Left lung (tissue), 14 donors: ENCODE measurements at places on chromosomes 7 and 10. TPM values are rescaled to one million over a fixed set of nuclear protein-coding genes. Genes with fewer than 3 reads are reported as not detected.

GRCh38 chr7:125406111-125406510 is 476.5 kb upstream of the POT1 start:
- no peak for DNase-seq

DNA sequence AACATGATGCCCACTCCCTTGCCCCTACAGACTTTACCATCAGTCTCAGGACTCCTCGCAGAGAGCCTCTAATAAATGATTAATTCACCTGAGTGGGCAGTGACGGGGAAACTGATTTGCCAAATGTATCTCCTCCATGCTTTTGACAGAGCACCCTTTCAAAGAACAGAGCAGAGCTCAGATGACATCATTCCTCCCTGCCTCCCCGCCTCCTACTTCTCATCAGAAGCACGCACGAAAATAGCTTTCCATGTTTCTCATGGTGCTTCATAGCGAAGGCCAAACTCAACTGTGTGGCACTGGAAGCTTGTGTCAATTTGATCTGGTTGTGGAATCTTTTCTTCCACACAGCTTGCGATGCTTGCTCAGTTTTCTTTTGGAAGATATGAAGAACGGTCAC is 442.5 kb downstream of the RPS24 start:
- DNase-seq: no peak

- DNase-seq: no peak
These were observed 14.0 kb upstream of the PKD1L1 start for GRCh38 chr7:47962262-47962661.

- peak; percentile 28 for DNase-seq
These were observed 5.8 kb downstream of the BHLHA15 start for GRCh38 chr7:98216941-98217622.

GRCh38 chr10:44779511-44779910 is 131.6 kb upstream of the TMEM72 start:
- DNase-seq: no peak

DNA sequence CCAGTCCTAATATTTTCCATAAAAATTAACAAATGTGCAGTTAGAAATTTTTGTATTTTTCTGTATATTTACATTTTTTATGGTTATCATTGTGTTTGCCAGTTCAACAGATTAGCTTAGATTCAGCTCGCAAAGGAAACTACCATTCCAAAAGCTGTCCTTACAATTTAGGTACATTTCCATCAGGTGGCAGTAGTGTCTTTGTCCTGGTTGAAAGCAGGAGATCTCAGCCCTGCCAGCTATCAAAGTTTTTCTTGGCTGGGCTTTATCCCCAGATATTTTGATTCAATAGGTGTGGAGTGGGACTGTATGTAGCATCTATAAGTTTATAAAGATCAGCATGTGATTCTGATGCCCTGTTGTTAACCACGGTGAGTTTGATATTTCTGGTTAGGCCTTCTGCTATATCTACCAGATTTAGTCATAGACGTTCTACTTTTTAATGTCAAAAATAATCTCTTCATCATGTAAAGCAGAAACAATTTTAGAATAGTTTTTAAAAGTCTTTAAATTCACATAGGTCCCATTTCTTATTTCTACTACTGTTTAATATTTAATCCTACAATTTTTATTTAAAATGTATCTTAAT is 15.5 kb upstream of the ICA1 start:
- DNase-seq: no peak

DNA sequence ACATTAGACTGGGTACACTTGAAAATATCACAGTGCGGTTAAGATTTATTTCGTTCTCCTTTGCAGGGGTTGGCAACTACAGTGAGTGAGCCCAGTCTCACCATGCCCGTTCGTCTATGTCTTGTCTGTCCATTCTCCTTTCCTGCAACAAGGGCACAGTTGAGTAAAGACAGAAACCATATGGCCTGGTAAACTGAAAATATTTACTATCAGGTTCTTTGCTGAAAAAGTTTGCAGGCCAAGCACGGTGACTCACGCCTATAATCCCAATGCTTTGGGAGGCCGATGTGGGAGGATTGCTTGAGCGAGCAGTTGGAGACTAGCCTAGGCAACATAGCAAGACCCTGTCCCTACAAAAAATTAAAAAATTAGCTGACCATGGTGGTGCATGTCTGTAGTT is 11.4 kb upstream of the KCTD7 start:
- DNase-seq: no peak

Gene FKBP6
- total RNA-seq: not detected

Gene PAPSS2
- total RNA-seq: 114 TPM

Gene IDI2
- total RNA-seq: not detected

Gene FANK1
- total RNA-seq: 4.4 TPM

Gene VDAC2
- 151 TPM for total RNA-seq
